ENCODE measurements at places on chromosomes 7 and 10.
A peak's percentile ranks its signal among the peaks of the same experiment; 100 is the strongest.

DNA sequence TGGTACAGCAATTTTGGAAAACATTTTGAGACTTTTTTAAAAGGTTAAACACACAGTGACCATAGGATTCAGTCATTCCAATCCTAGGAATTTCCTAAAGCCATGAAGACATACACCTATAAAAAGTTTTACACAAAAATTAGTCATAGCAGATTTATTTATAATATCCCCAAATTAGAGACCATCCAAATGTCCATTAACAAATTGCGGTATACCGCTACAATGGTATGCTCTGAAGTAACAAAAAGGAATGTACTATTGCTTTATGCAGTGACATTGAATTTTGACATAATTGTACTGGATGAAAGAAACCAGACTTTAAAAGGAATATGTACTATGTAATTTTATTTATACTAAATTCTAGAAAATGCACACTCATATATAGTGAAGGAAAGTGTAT is 362.8 kb downstream of the HGF start:
- no peaks in the 10 kb centered on the region for H3K27me3 ChIP-seq
- H3K36me3 ChIP-seq, result no peaks in the 10 kb centered on the region
- no peak overlapping the region for H3K27ac ChIP-seq
- no peak overlapping the region for H3K4me3 ChIP-seq
- no peaks in the 10 kb centered on the region for H3K4me1 ChIP-seq
- no peak for DNase-seq

DNA sequence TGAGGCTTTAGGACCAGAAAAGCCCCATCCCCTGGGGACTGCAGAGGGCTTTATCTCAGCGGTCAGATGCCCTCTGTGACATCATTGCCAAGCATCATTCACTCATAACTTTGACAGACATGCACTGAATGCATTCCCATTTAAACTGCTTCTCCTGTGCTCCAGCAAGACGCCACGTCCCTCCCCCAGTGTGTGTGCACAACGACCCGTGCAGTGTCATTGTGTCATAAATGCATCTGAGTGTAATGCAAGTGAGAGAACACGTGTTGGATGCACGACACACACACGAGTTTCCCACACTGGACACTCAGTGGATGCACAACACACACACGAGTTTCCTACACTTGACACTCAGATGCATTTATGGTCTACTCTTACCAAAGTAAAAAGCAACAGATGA is 337.9 kb downstream of the PTPRN2 start:
- no peaks in the 10 kb centered on the region for H3K36me3 ChIP-seq
- no peak overlapping the region for H3K4me3 ChIP-seq
- no peaks in the 10 kb centered on the region for H3K4me1 ChIP-seq
- no peak overlapping the region for H3K27ac ChIP-seq

DNA sequence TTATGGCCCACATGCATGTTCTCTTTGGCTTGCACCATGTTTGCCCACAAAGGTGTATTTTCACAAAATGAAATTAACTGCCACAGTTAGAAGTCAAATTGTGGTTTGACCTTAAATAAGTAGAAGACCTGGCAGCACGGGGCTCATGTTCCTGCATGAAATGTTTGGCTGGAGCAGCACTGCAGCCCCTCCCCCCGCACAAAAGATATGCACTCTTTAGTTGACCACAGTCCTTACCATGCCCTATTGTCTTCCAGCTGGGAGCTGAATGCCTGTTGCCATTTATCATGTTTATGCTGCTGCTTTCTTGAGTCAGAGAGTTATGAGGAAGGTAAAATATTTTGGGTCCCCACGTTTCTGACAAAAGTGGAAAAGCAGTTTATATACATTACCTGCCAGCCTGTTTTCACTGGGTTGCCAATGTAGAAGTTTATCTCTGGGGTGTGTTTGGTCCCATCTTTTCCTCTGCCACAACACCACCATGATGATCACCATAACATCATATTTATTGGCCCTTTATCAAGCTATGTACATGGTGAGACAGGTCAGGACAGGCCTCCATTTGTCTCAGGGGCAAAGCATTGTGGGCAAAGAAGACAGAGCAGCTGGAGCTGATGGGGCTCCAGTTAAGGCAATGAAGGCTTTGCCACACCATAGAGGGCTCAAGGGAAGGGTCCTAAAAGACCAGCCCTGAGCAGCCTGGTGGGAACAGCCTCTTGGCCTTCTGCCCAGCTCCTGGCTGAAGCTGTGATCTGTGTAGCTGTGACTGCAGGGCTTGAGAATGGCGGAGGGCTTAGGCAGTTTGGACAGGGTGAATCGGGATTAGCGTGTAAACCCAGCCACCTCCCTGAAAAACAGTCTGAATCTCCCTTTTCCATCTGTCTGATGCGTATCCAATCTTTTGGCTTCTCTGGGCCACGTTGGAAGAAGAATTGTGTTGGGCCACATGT is 5.4 kb downstream of the PRF1 start:
- no peak overlapping the region for H3K27ac ChIP-seq
- no peak overlapping the region for H3K4me3 ChIP-seq
- peaks cover 59% of the 10 kb centered on the region for H3K4me1 ChIP-seq
- peaks cover 45% of the 10 kb centered on the region for H3K36me3 ChIP-seq
- H3K27me3 ChIP-seq, result no peaks in the 10 kb centered on the region
- DNase-seq, result no peak

- no peak overlapping the region for H3K4me3 ChIP-seq
- H3K4me1 ChIP-seq, result no peaks in the 10 kb centered on the region
- H3K36me3 ChIP-seq, result no peaks in the 10 kb centered on the region
- no peaks in the 10 kb centered on the region for H3K27me3 ChIP-seq
Measured at GRCh38 chr10:107994621-107995270, 830.2 kb upstream of the SORCS1 start.

- no peaks in the 10 kb centered on the region for H3K4me1 ChIP-seq
- DNase-seq, result no peak
- H3K36me3 ChIP-seq, result no peaks in the 10 kb centered on the region
- no peak overlapping the region for H3K4me3 ChIP-seq
- no peaks in the 10 kb centered on the region for H3K27me3 ChIP-seq
Measured at GRCh38 chr10:97109547-97109946, 76.2 kb downstream of the SLIT1 start.

DNA sequence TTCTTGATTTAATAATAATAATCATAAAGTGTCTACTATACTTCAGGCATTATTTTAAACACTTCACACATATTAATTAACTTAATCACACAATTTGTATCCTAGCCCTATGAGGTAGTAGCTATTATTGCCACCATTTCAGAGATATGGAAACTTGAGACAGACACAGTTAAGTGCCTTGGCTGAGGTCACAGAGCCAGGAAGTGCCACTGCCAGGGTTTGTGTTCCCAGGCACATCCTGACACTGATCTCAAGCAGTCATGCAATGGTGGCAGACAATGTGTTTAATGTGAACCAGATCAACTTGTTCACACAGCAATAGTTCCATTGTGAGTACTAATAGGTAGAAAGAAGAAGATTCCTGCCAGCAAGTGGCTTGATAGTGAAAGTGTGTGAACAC is 666.0 kb downstream of the SUGCT start:
- H3K4me1 ChIP-seq, result no peaks in the 10 kb centered on the region
- H3K4me3 ChIP-seq, result no peak overlapping the region
- no peaks in the 10 kb centered on the region for H3K27me3 ChIP-seq
- no peak for DNase-seq

- H3K27me3 ChIP-seq, result no peaks in the 10 kb centered on the region
- no peaks in the 10 kb centered on the region for H3K4me1 ChIP-seq
- H3K27ac ChIP-seq, result no peak overlapping the region
- H3K36me3 ChIP-seq, result no peaks in the 10 kb centered on the region
Measured at GRCh38 chr7:137755427-137755826, 91.3 kb downstream of the DGKI start.

GRCh38 chr7:115613836-115614235 is 416.7 kb downstream of the TFEC start:
- H3K27ac ChIP-seq, result no peak overlapping the region
- H3K36me3 ChIP-seq, result no peaks in the 10 kb centered on the region
- DNase-seq, result no peak
- H3K4me1 ChIP-seq, result no peaks in the 10 kb centered on the region

GRCh38 chr7:66261941-66262340 is 56.8 kb downstream of the TPST1 start:
- H3K4me1 ChIP-seq, result no peaks in the 10 kb centered on the region
- H3K36me3 ChIP-seq, result no peaks in the 10 kb centered on the region
- no peak overlapping the region for H3K4me3 ChIP-seq
- no peak for DNase-seq
- no peaks in the 10 kb centered on the region for H3K27me3 ChIP-seq

DNA sequence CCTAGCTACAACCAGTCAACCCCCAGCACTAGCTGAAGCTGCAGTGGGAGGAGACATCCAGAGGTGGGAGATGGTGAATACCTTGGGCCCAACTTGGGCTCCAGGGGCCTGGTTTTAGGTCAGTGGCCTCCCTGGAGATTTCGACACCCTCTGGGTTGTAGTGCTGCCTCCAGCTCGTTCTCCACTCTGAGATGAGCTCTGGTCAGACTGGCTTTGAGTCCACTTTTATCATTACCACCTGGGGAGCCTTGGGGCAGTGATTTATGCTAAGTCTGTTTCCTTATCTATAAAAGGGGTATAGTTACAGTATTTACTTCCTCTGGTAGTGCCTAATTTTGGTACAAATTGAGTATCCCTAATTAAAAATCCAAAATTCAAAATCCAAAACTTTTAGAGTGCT is 22.8 kb downstream of the PPIA start:
- H3K4me1 ChIP-seq, result no peaks in the 10 kb centered on the region
- H3K4me3 ChIP-seq, result no peak overlapping the region
- DNase-seq, result no peak
- H3K36me3 ChIP-seq, result no peaks in the 10 kb centered on the region
- no peak overlapping the region for H3K27ac ChIP-seq

DNA sequence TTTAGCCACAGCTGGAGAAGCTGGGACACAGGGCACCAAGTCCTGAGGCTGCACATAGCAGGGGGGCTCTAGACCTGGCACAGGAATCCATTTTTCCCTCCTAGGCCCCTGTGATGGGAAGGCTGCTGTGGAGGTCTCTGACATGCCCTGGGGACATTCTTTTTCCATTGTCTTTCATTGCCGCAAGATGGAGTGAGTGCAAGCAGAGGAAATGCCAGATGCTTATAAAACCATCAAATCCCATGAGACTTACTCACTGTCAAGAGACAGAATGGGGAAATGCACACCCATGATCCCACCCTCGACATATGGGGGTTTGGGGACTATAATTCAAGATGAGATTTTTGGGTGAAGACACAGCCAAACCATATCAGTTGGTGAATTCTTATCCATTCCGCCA is 94.7 kb upstream of the FERD3L start:
- H3K27me3 ChIP-seq, result no peaks in the 10 kb centered on the region
- no peak for DNase-seq
- no peak overlapping the region for H3K27ac ChIP-seq
- H3K36me3 ChIP-seq, result no peaks in the 10 kb centered on the region

GRCh38 chr10:78658645-78659597 is 409.8 kb upstream of the ZMIZ1 start:
- H3K27me3 ChIP-seq, result peaks cover 5% of the 10 kb centered on the region
- H3K36me3 ChIP-seq, result no peaks in the 10 kb centered on the region
- no peaks in the 10 kb centered on the region for H3K4me1 ChIP-seq
- H3K27ac ChIP-seq, result no peak overlapping the region

GRCh38 chr7:88217675-88218428 is 2.0 kb downstream of the SRI start:
- peaks cover 24% of the 10 kb centered on the region for H3K4me1 ChIP-seq
- H3K36me3 ChIP-seq, result peaks cover 43% of the 10 kb centered on the region
- peak overlapping the region; percentile 74 for H3K4me3 ChIP-seq
- no peaks in the 10 kb centered on the region for H3K27me3 ChIP-seq
- no peak for DNase-seq
- peak overlapping the region; percentile 69 for H3K27ac ChIP-seq

- no peaks in the 10 kb centered on the region for H3K4me1 ChIP-seq
- no peak overlapping the region for H3K4me3 ChIP-seq
- no peaks in the 10 kb centered on the region for H3K27me3 ChIP-seq
- no peak for DNase-seq
- no peak overlapping the region for H3K27ac ChIP-seq
Measured at GRCh38 chr10:61592581-61592980, 70.1 kb upstream of the CABCOCO1 start.

- H3K36me3 ChIP-seq, result no peaks in the 10 kb centered on the region
- no peak overlapping the region for H3K27ac ChIP-seq
- peaks cover 57% of the 10 kb centered on the region for H3K4me1 ChIP-seq
- H3K27me3 ChIP-seq, result no peaks in the 10 kb centered on the region
- no peak for DNase-seq
- H3K4me3 ChIP-seq, result no peak overlapping the region
Measured at GRCh38 chr7:151400626-151401315, 9.1 kb downstream of the WDR86 start.

DNA sequence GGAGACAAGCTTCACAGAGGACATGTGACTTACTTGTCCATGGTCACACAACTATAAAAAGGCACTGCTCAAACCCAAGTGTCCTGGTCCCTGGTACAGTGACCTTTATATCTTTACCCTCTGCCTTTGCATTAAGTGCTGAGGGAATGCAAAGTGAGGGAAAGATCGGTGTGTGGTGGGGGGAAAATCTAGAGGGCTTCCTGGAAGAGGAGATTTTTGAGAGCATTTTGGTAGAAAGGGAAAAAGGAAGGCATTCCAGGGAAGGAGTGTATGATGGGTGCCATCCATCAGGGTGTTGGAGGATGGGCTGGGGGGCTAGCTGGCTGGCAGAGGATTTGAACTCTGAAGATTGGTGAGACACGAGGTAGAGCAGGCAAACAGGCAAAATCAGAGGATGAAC is 9.3 kb downstream of the ZNF503 start:
- H3K4me3 ChIP-seq, result no peak overlapping the region
- H3K4me1 ChIP-seq, result peaks cover 14% of the 10 kb centered on the region
- no peaks in the 10 kb centered on the region for H3K36me3 ChIP-seq
- DNase-seq, result no peak
- H3K27me3 ChIP-seq, result peaks cover 39% of the 10 kb centered on the region

DNA sequence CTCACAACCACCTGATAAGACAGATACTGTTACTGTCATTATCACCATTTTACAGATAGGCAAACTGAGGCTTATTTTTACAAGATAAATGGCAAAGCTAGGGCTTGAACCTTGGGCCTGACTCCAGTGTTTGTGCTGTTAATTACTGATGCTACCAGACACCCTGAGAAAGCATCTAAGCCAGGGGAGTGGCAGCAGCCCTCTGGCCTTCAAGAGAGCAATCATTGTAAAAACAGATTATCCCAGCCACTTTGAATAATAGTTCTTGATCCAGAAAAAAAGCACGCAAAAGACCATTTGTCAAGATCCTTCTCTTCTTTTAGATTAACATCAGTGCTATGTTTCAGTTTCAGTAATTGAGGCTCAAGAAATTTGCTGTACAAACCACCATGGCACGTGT is 109.5 kb downstream of the PLCE1 start:
- H3K27me3 ChIP-seq, result no peaks in the 10 kb centered on the region
- no peak for DNase-seq
- H3K4me3 ChIP-seq, result no peak overlapping the region

GRCh38 chr7:105886776-105887175 is 10.4 kb upstream of the ATXN7L1 start:
- H3K27me3 ChIP-seq, result no peaks in the 10 kb centered on the region
- no peak overlapping the region for H3K4me3 ChIP-seq
- no peaks in the 10 kb centered on the region for H3K36me3 ChIP-seq
- H3K27ac ChIP-seq, result no peak overlapping the region

- H3K36me3 ChIP-seq, result no peaks in the 10 kb centered on the region
- H3K27me3 ChIP-seq, result no peaks in the 10 kb centered on the region
- H3K27ac ChIP-seq, result no peak overlapping the region
- no peak for DNase-seq
Measured at GRCh38 chr10:651692-652091, 37.8 kb downstream of the DIP2C start.

Measured in CD4-positive, alpha-beta T cell (primary cell).